ENCODE measurements at places on chromosomes 1 and 21.

- no peak overlapping the region for H3K4me3 ChIP-seq
- no peaks in the 10 kb centered on the region for H3K27me3 ChIP-seq
- H3K27ac ChIP-seq: no peak overlapping the region
These were observed 113.9 kb downstream of the MATN1 start for GRCh38 chr1:30609336-30609998.

- H3K27me3 ChIP-seq: no peaks in the 10 kb centered on the region
- H3K36me3 ChIP-seq: no peaks in the 10 kb centered on the region
- no peak overlapping the region for H3K27ac ChIP-seq
- peaks cover 3% of the 10 kb centered on the region for H3K4me1 ChIP-seq
- H3K4me3 ChIP-seq: no peak overlapping the region
These were observed 41.6 kb downstream of the ABL2 start for GRCh38 chr1:179187735-179188471.

- peaks cover 3% of the 10 kb centered on the region for H3K4me1 ChIP-seq
- H3K27me3 ChIP-seq: no peaks in the 10 kb centered on the region
- H3K4me3 ChIP-seq: no peak overlapping the region
- no peak for DNase-seq
These were observed 32.3 kb downstream of the SHISAL2A start for GRCh38 chr1:52665006-52665941.

DNA sequence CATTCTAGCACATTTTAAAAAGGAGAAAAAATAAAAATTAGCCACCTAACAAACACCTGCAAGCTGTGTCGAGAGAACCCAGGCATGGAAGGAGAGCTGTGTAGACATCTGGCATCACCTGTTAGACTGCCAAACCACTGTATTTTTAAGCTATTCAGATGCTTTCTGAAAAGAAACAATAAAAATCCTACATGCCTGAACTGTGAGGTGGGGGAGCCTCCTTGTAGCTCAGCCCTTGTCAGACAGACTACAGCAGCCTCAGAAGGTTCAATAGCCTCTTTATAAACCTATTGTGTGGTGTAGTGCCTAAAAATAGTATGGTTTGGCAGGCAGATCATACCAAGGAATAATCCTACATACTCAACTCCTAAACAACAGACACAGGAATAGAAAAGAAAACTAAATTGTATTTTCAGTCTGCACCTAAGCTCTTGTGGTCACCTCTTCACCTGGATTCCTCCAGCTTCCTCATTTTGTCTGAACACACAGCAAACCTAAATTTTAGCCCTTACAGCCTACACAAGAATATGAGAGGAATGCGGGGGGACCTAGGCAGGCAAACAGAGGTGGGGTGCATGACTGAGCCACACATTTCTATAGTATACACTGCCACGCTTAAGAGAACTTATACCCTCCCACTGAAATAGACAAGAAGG lies 67.0 kb downstream of the SIPA1L2 start:
- no peaks in the 10 kb centered on the region for H3K27me3 ChIP-seq
- no peak overlapping the region for H3K4me3 ChIP-seq
- DNase-seq: no peak
- no peaks in the 10 kb centered on the region for H3K36me3 ChIP-seq

DNA sequence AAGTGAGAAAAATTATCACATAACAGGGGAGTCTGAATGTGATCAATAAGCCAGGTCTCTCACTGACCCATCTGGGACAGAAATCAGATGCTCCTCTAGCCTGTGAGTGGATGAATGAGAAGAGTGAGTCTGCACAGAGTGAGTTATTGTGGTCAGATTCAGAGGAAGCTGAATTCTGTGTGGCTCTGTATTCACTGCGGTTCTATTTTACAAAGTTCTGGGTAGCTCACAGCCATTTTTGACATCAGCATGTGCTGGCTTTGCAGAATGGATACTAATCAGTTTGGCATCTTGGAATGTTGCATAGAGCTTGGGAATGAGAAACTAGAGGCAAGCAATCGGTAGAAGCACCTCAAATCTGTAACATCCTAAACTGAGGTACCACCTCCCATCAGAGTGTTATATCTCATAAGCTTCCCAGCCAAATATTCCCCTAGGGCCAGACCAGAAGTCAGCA lies 3.8 kb downstream of the COLGALT2 start:
- DNase-seq: no peak
- peaks cover 14% of the 10 kb centered on the region for H3K4me1 ChIP-seq
- H3K27ac ChIP-seq: no peak overlapping the region
- no peak overlapping the region for H3K4me3 ChIP-seq
- H3K36me3 ChIP-seq: no peaks in the 10 kb centered on the region

- H3K27me3 ChIP-seq: no peaks in the 10 kb centered on the region
- H3K27ac ChIP-seq: peak overlapping the region; percentile 97
- peaks cover 20% of the 10 kb centered on the region for H3K4me1 ChIP-seq
- no peak for DNase-seq
- H3K4me3 ChIP-seq: no peak overlapping the region
- H3K36me3 ChIP-seq: peaks cover 100% of the 10 kb centered on the region
These were observed 23.4 kb downstream of the MRAP start for GRCh38 chr21:32322103-32322502.

GRCh38 chr1:88111816-88112215 lies 572.3 kb upstream of the PKN2 start:
- H3K36me3 ChIP-seq: no peaks in the 10 kb centered on the region
- H3K4me3 ChIP-seq: no peak overlapping the region
- H3K27me3 ChIP-seq: no peaks in the 10 kb centered on the region
- H3K27ac ChIP-seq: no peak overlapping the region

DNA sequence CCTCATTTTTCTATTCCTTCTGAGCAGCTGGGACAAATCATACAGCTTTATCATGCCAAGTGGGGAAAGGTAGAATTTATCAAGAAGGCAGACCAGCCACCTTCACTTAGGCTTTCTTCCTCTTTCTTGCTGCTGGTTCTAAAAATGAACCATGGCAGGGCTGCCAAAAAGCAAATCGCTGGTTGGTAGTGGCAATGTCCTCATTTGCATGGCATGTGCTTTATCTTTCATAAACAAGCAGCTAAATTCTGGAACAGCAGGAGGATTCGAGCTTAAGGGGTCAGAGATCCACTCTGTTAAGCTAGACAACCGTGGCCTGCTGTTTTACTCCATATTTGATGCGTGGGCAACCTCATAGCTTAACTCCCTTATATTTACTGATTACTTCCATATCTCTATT lies 91.3 kb downstream of the RPE65 start:
- H3K4me3 ChIP-seq: no peak overlapping the region
- H3K36me3 ChIP-seq: no peaks in the 10 kb centered on the region
- H3K27me3 ChIP-seq: no peaks in the 10 kb centered on the region
- peak; percentile 32 for DNase-seq
- H3K4me1 ChIP-seq: no peaks in the 10 kb centered on the region
- H3K27ac ChIP-seq: no peak overlapping the region

- peaks cover 43% of the 10 kb centered on the region for H3K36me3 ChIP-seq
- H3K27ac ChIP-seq: no peak overlapping the region
- H3K27me3 ChIP-seq: no peaks in the 10 kb centered on the region
- peak; percentile 57 for DNase-seq
- H3K4me1 ChIP-seq: peaks cover 50% of the 10 kb centered on the region
These were observed 5.0 kb downstream of the PFKL start for GRCh38 chr21:44304877-44305293.

DNA sequence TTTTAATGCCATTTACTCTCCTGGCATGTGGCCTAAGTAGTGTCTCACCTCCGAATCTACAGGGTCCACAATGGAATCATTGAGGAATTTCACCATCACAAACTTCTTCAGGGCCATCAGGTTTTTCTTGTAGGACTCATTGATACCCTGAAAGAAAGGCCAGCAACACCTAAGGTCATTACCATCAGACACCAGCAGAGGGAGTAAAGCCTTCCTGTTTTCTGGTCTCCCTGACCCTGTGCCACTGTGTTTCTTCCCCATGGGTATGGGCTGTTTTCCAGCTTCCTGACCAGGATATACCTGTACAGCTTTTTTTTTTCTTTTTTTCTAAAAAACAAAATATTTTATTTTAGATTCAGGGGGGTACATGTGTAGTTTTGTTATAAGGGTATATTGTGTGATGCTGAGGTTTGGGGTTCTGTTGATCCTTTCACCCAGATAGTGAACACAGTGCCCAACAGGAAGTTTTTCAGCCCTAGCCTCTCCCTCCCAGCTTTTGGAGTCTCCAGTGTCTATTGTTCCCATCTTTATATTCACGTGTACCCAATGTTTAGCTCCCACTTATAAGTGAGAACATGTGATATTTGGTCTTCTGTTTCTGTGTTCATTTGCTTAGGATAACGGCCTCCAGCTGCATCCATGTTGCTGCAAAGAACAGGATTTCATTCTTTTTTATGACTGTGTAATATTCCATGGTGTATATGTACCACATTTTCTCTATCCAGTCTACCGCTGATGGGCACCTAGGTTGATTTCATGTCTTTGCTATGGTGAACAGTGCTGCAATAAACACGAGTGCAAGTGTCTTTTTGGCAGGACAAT lies 18.3 kb downstream of the PPT1 start:
- no peak overlapping the region for H3K4me3 ChIP-seq
- H3K36me3 ChIP-seq: peaks cover 32% of the 10 kb centered on the region
- H3K27ac ChIP-seq: no peak overlapping the region
- DNase-seq: peak; percentile 73

DNA sequence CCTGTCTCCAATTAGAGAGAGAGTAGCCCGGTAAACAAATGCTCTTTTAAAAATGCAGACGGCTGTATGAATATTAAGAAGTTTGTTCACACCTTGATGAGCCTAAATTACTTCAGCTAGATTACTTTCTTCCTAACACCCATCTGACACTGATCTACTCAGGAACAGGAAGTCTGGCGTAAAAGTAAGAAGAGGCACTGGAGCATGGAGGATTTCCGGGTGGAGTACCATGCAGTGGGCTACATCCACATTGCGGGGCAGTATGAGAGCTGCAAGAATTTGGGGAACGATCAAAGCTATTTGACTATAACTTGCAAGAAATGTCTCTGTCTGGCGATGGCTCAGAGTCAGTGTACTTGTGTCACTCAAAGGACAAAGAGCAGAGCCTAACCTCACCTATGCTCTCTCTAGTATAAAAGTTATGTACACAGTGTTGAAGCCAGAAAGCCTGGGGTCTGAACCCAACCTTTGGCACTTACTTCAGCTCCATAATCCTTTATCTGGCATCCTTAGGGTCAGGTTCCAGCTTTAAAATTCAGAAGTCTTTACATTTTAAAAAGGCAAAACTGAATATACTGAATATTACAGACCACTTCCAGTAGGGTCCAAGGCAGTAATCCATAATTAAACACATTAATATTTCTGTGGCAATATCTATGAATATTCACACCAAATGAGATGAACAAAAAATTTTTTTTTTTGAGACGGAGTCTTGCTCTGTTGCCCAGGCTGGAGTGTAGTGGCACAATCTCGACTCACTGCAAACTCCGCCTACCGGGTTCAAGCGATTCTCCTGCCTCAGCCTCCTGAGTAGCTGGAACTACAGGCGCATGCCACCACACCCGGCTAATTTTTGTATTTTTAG lies 7.9 kb upstream of the GNPAT start:
- peaks cover 4% of the 10 kb centered on the region for H3K4me1 ChIP-seq
- peaks cover 62% of the 10 kb centered on the region for H3K36me3 ChIP-seq
- H3K27ac ChIP-seq: no peak overlapping the region
- no peak overlapping the region for H3K4me3 ChIP-seq
- no peaks in the 10 kb centered on the region for H3K27me3 ChIP-seq
- DNase-seq: no peak

DNA sequence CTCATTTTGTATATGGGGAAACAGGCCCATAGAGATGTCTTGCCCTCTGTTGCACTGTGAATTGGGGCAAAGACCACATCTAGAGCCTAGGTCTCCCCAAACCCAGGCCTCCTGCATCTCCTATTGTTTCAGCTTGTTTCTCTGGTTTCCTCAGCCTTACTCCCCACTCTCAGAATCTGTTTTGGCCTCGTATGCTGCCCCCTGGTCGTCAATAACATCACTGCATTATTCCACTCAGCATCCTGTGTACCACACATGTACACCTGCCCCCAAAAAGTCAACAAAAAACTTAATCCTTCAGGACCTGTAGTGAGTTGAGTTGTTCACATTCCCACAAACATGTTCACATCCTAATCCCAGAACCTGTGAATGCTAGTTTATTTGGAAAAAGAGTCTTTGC lies 184.8 kb downstream of the BRINP2 start:
- H3K27ac ChIP-seq: no peak overlapping the region
- no peak overlapping the region for H3K4me3 ChIP-seq
- H3K36me3 ChIP-seq: no peaks in the 10 kb centered on the region
- DNase-seq: peak; percentile 49
- peaks cover 2% of the 10 kb centered on the region for H3K27me3 ChIP-seq

DNA sequence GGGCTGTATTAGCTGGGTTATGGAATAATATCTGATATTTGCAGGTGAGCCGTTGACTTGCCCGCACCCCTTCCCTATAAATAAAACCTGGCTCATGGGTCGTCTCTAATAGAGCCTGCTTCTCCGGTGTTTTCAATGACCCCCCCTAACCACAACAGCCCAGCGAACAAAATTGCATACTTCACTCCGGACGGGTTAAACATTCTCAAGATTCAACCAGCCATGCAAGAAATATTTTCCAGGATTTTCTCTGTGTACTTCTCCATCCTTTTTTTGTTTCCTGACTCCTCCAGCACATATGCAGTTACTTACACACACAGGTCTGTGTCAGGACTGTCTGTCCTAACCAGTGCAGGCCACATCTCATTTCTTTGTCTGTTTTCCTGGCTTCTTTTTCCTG lies 267.7 kb downstream of the ZNF648 start:
- DNase-seq: no peak
- no peak overlapping the region for H3K4me3 ChIP-seq
- no peaks in the 10 kb centered on the region for H3K27me3 ChIP-seq
- no peaks in the 10 kb centered on the region for H3K36me3 ChIP-seq

DNA sequence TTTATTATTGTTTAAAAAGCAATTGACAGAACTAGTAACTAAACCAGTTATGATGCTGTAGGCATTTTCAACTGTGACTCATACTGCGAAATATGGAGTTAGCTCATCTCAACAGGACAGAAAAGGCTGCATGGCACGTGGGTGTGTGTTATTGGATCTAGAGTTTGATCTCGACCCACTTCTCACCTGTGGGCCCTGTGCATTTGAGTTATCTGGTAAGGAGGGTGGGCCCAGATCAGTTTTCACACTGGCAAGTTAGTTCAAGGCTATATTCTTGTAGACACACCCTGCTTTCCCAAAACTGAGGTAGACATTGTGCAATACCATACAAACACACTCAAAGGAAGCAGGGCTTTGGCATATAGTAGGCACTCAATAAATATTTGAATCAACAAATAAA lies 71.3 kb upstream of the PRDX6 start:
- DNase-seq: peak; percentile 56
- no peaks in the 10 kb centered on the region for H3K27me3 ChIP-seq

DNA sequence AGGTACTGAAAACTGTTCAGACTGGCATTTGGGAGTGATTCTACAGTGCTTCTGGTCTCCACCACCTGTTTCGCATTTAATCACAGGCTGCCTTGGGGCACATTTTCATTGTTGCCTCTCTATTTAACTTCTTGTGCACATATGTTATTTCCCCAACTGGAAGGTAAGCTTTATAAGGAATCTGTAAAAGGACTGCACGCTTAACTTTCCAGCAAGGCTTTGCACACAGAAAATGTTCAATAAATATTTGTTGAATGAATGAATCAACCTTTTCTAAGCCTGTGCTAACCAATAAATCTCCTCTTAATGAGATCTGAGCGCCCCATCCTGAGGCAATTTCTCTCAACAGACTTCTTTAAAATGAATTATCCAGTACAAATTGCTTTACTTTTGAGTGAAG lies 84.3 kb upstream of the ARHGAP29 start:
- H3K36me3 ChIP-seq: no peaks in the 10 kb centered on the region
- H3K4me3 ChIP-seq: no peak overlapping the region
- H3K27me3 ChIP-seq: no peaks in the 10 kb centered on the region
- H3K4me1 ChIP-seq: peaks cover 18% of the 10 kb centered on the region
- H3K27ac ChIP-seq: peak overlapping the region; percentile 94

GRCh38 chr21:15468368-15468767 lies 261.4 kb upstream of the USP25 start:
- H3K27me3 ChIP-seq: no peaks in the 10 kb centered on the region
- no peak overlapping the region for H3K4me3 ChIP-seq
- peak; percentile 16 for DNase-seq
